ENCODE measurements at places on chromosomes 1 and 21. TPM values are rescaled to one million over a fixed set of nuclear protein-coding genes. Genes with fewer than 3 reads are reported as not detected.

The ESPN gene
- total RNA-seq, result 0.87 TPM

The MTARC2 gene
- not detected for total RNA-seq

GRCh38 chr1:40637470-40638007, 27.9 kb downstream of the RIMS3 start:
- no peak for ATAC-seq

DNA sequence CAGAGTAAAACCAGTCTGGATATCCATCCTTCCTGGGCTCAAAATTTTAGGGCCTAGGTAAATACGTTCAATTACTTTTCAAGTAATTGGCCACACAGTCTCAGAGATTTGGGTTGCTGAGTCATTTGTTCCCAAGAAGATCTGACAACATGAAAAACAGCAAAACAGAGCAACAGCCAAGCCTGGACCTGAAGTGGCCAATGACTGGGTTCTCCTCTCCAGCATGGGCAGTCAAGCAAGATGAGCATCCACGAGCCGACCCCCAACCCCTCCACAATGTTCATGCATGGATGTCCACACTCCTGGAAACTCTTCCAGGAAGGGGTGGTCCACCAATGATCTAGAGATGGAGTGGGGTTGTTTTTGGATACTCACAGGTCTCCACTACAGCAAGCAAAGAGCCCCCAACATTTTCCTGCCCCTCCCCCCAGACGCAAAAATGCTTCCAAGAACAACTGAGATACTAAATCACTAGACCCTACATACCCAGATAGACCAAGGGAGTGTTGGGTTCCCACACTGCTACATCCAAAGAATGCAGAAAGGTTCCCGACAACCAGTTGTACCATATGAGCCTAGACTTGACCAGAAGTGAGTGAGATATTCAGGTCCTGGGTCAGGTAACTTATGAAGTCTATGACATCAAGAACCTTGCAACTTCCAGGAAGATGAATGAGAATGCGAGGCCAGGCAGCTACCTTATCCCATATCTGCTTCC, 73.0 kb downstream of the CD46 start:
- ATAC-seq, result no peak

DNA sequence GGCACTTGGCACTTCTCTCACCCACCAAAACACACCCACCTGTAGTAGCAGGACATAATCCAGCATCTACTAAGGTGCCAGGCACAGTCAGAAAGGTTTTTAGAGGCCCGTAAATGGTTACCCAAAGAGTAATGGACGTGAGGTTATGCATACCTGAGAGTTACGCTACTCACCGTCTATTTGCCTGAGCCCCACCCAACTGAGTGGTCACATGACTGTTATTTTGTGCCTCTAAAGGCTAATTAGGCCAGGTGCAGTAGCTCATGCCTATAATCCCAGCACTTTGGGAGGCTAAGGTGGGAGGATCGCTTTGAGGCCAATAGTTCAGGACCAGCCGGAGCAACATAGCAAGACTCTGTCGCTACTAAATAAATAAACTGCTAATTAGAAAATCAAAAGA, 11.0 kb downstream of the LMX1A start:
- no peak for ATAC-seq

DNA sequence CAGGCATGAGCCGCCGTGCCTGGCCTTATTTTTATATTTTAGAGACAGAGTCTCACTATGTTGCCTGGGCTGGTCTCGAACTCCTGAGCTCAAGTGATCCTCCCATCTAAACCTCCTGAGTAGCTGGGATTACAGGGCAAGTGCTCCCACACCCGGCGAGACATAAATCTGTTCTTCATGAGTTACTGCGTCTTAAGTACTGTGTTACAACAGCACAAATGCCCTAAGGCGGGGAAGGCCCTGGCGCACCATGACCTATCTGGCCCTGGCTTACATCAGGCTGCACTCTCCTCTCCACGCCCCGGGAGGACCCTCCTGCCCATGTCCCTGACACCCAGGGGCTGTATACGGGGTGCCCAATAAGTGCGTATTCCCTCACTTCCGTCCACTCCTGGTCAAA, 4.3 kb downstream of the GPR153 start:
- ATAC-seq, result no peak

GRCh38 chr21:42701706-42702456, 48.5 kb downstream of the PDE9A start:
- no peak for ATAC-seq

DNA sequence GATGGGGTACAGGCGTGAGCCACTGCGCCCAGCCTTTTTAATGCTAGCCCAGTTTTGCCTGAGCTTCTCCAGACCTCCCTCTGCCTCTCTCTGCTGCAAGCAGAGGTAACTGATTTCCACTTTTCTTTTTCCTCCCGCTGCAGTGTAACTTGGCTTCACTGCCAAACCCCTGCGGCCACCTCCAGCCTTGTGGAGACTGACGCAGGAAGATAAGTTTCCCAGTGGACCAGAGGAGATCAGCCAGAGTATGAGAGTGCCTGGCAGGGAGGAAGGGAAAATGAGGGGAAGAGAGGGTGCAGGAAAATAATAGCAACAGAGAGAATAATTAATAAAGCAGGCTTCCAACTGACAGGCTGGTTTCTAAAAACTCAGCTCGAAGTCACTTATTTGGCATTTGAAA, 143.7 kb downstream of the PCNX2 start:
- no peak for ATAC-seq

DNA sequence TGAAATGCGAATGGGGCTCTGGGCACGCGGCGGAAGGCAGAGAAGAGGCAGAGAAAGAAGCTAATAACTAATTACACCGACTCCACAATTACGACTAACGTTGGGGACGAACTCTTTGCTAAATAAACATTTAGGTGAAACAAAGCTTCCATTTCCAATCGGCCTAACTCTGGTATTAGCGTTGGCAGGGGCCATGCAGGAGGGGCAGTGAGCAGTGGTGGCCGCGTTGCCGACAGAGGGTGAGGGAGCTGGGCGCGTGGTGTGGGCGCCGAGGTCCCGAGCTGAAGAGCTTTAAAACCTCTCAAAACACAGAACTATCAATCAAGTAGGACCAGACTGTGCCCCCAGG, 553 bp upstream of the NDUFV3 start:
- ATAC-seq, result peak; percentile 53

All from motor neuron (in vitro differentiated cells).